ENCODE measurements at places on chromosomes 2 and 18.

GRCh38 chr2:120452131-120452530 is 106.2 kb downstream of the INHBB start:
- no peak for DNase-seq

- DNase-seq = no peak
Measured at GRCh38 chr2:63741884-63742579, 99.7 kb upstream of the UGP2 start.

GRCh38 chr2:239932881-239933735 is 92.0 kb downstream of the NDUFA10 start:
- peak; percentile 35 for DNase-seq

- DNase-seq = no peak
Measured at GRCh38 chr18:23827681-23828080, 138.4 kb downstream of the LAMA3 start.

GRCh38 chr2:233118648-233119000 is 58.5 kb downstream of the INPP5D start:
- no peak for DNase-seq

DNA sequence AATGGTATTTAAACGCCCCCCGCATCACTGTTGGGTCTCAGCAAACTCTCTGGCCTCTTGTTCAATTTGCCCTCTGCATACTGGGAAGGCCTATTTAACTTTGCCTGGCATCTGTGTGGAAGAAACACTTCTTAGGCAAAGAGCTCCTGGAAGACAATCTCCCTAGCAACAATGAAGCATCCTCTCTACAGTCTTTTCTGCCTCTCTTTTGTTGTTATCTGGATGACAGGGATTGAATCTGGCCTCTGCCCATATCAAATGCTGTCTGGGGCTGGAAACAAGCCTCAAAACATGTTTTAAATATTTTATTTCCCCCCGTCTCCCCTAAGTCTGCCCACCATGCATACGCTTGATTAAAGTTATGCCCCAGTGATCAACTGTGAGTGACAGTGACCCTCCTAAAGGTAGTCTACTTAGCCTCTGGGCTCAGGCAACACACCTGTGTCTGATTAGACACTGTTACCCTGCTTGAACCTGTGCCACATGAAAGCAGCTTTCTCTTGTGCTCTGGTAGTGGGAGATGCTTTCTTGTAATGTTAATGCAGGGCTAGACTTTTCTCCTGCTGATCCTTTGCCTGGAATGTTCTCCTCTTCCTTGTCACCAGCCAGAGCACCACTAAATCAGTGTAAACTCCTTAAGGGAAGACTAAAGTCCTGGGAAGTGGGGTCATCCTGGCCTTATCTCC is 34.9 kb downstream of the CDC42EP3 start:
- no peak for DNase-seq

GRCh38 chr2:120934574-120935338 is 199.1 kb downstream of the GLI2 start:
- no peak for DNase-seq

DNA sequence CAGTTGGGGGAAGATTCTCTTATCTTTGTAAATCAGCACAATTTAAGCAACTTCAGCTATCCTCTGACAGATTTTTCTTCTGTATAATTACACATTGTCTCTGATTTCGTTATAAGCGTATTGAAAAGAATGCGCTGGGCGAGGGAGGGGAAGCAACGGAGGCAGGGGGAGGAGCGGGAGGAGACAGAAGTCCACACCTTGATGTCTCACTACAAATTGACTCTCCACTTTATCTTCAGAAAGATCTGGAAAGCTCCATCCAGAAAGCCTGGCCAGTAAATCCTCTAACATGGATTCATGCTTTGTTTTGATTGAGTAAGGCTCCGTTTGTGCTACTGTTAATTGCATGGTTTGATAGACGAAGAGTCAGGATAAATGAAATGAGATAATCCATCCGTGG is 76.6 kb downstream of the SMIM21 start:
- DNase-seq = no peak

DNA sequence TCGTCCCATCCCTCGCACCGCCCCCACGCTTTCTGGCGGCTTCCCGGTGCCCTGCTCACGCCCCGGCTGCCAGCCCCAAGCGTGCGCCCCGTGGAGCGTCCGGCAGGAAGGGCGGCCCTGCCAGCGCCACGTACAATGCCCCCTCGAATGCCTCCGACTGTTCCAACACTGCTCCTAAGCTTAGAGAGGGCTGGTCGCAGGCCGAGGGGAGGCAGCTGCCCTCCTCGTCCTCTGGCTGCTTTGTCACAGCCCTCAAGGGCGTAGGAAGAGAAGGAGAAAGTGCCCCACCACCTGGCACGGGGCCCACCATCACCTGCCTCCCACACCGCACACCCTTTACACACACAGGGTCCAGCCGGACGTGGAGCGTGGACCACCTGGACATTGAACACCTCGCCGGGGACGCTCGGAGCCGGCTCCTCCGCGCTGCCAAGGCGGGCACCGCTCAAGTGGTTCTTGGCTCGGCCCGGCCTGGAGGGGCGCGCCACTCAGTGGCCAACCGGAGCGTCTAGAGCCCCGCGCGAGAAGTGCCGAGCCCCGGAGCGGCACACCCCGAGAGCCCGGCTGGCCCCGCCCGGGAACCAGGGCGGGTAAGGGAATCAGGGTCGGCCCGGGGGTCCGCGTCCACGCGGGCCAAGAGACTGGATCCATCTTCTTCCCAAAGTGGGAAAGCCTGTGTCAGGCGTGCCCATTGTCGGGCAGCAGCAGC is 830 bp downstream of the DNER start:
- DNase-seq = no peak

DNA sequence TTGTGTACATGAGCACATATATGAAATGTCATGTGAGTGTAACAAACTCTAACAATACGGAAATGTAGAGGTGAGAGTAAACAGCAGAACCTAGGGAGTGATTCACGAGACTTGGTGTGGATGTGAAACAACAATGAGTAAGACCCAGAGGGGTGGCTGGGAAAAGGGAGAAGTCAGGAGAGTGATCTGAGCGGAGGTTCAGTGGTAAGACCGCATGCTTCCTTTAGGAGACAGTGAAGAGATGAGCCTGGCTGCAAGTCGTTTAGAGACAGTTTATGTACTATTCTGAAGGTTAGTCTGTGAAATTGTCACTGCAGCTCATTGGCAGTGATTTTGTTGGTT is 150.6 kb downstream of the PRPF40A start:
- no peak for DNase-seq

GRCh38 chr18:63247926-63248325 is 71.6 kb downstream of the BCL2 start:
- no peak for DNase-seq

- no peak for DNase-seq
Measured at GRCh38 chr2:85846411-85846810, 42.4 kb downstream of the ST3GAL5 start.

GRCh38 chr2:33321236-33321771 is 155.1 kb upstream of the RASGRP3 start:
- DNase-seq = no peak

Data from left lobe of liver (tissue), 2 donors.